Stimulated activated CD8-positive, alpha-beta memory T cell treated with anti-CD3 and anti-CD28 coated beads, Interleukin-7, amount 100 ng/mL, for 1 hour (primary cell): ENCODE measurements at places on chromosomes 1 and 21.

- DNase-seq = no peak
Measured at GRCh38 chr1:171742577-171742922, 685 bp upstream of the VAMP4 start.

- DNase-seq = no peak
Measured at GRCh38 chr1:184892116-184892515, 82.2 kb downstream of the NIBAN1 start.

DNA sequence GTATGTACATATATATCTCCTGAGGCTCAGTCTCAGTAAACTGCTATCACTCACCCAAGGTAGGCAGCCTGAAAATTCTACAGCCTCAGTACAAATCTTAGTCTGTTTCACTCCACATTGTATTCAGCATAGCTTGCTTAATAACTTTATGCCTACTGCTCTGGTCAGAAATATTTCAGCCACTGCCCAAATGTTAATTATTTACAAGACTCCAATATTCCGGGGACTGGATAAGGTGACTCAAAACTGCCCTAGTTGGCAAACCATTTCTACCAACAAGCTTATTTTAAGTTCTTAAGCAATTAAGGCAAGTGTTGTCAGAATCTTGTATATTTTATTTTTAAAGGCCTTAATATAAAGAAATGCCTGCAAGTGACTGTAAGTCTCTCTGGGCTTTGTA is 114.8 kb downstream of the LRRIQ3 start:
- DNase-seq = no peak

- DNase-seq = no peak
Measured at GRCh38 chr21:17853393-17854275, 34.5 kb upstream of the C21orf91 start.

DNA sequence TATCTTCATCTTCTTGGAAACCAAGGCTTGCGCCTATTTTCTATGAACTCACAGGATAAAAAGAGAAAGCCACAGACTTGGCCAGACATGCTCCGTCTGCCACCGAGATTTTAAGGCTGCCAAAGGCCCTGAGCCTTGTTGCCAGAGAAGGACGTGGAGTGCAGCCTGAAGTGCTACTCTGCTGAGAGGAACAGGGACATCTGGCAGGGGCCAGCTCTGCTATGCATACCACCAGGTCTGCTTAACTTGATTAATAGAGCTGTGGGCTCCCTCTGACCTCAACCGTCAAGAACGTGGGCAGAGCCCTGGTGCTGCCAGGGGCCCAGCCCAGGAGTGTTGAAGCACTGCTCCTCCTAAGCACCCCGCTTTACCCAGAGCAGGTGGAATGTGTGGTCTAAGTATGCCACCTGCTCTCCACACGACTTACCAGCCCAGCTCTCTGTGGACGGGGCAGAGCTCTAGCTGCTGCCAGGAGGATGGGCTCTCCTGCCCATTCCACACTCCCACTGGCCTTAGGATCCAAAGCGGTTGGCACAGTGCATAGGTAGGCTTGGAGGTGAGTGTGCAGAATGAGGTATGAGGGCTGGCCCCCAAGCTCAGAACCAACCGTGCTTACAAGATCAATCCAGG is 10.6 kb downstream of the HCRTR1 start:
- DNase-seq = no peak

DNA sequence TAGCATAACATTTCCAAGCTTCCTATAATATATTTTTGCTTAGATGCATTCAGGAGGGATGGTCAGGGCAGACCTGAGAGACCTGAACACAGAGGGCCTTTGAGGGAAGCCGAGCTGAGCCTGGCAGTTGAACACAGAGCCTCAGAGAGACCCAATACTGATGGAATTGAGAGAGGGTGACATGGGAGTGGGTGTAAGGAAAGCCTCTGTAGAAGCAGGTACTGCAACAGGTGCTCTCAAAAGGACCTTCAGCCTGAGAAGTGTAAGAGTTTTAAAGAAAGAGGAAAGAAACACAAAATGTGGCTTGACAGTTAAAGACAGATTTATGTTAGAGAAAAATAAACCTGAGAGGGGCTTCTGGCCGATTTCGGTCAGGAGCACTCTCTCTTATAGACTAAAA is 73.9 kb upstream of the PGBD5 start:
- no peak for DNase-seq

GRCh38 chr21:35325953-35326352 is 276.9 kb upstream of the RUNX1 start:
- DNase-seq = no peak

- no peak for DNase-seq
Measured at GRCh38 chr1:220527908-220528678, at the start of gene MARK1. Gene MARK1 (plus strand): TSS chr1:220528136. CDS start chr1:220528823, 687 bp downstream.

GRCh38 chr21:35191754-35192153 is 142.7 kb upstream of the RUNX1 start:
- no peak for DNase-seq
